LNCaP clone FGC (cell line): ENCODE measurements at places on chromosomes 6 and 20.
A peak's percentile ranks its signal among the peaks of the same experiment; 100 is the strongest.

DNA sequence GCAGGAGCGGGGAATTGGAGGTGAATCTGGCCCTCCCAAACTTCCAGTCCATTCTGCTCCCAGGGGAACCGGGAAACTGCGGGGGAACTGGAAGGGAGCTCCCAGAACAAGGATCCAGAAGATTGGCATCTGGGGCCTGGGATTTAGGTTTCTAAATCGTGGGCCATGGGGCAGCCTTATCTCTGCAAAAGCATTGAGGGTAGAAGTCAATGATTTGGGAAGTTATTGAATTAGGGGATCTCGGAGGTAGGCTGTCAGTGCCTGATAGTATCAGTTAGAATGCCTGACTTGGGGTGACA lies 45.1 kb downstream of the HNF4A start:
- no peak for DNase-seq

DNA sequence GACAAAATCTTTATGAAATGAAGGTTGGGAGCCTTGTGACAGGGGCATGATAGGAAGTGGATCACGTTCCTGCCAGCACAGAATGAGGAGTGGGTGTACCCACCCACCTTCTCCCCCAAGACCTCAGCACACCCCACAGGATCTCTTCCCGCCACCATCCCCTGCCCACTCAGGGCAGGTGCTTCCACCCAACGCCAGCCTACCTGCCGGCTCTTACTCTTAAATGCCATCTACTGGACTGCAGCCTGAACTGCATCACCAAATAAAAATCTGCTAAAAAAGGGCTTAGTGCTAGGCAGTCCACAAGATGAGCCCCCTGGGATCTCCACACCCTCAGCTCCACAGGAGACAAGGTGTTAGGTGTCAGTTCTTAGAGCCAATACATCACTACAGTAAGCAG lies 20.6 kb downstream of the DTNBP1 start:
- DNase-seq = no peak

DNA sequence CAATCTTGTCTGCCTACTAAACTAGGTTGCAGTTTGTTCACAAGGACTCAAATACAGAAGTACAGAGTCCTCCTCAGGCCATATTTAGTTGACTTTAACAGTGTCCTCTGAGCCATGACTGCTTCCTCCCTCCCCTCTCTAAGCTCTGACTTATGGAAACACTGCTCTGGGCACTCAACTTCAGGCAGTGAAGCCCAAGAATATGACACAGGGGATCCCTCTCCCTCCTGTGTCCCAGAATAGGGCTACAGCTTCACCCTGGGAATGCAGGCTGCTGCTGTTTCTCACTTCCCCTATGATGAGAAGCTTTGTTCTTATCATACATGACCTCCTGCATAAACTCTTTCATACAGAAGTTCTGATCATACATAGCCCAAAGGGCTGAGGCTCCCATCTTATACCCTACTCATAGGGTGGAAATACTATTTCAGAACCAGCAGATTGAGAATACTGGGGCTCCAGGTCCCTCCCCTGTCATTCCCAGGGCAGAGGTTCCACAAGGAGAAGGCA lies 97.3 kb upstream of the UST start:
- DNase-seq = no peak

DNA sequence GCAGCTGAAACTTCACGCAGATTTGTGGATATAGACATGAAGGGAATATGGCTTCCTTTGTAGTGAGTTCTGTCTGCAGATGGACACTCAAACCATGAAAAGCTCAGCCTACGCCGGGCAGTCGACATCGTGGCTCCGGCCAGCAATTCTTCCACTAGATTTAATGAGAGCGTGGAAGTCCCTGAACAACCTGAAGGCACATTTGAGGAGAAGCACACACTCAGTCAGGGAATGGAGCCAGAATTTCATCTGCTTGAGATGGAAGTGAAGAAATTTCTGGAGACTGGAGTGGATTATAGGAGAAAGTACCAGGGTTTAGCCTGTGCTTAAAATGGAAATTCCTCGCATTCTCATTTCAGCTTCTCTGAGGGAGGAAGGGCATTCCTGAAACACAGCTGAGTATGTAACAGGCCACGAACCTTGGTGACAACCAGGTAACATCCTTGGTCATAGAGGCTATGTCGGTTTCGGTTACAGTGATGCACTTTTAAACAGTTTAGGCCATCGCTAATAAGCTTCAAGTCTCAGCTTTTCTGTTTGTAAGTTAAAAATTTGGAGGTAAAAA lies 80.5 kb upstream of the AGPAT4 start:
- no peak for DNase-seq

DNA sequence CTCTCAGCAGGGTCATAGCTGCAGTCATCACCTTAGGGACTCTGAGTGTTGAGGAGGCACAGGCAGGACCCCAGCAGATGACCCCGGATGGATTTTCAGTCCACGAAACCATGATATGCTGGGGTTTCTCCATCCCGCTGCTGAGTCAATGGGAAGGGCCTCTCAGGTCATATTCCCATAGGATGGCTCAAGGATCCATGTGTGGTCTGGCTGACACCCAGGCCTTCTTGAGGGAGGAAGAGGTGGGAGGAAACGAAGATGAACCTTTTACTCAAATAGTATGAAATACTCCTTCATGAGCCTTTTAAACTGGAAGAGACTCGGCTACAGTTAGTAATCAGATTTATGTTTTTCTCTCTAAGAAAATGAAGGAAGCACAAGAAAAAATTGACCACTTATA lies 10.3 kb upstream of the RALY start:
- DNase-seq = no peak

DNA sequence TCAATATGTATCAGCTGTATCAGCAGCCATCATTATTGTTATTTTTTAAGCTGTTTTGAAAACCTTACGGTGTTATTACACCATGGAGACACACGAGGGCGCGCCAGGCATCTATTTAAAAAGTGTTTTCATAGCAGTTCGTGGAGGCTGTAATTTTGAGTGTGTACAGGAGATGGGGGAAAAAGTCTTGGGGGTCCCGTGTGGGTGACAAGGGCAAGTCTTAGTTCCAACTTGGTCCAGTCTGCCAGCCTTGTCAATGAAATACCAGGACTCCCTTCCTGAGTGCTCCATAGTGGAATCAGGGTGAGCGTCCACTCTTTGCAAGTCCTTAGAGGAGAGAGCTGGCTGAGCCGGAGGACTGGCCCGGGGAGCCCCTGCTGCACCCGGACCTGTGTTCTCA lies 43.3 kb downstream of the SLC2A10 start:
- peak; percentile 25 for DNase-seq

DNA sequence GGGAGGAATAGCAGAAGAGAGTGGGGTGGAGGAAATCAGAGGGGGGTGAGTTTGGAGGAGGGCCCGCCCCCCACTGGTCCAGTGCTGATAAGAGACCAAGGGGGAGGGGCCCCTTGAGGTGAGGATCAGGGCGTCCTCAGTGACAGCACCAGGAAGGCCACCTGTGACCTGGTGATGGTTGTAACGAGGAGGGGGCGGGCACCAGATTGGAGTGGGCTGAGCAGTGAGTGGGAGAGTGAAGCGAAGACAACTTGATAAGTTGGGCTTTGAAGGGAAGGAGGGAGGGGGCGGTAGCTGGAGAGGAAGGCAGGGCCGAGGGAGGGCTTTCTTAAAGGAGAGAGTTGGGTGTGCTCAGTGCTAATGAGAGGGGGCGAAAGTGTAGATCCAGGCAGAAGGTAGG lies 30.7 kb downstream of the CDH22 start:
- DNase-seq = no peak
